ENCODE measurements at places on chromosomes 2 and 18.

- DNase-seq, result no peak
These were observed 17.5 kb upstream of the DOK6 start for GRCh38 chr18:69383186-69383585.

DNA sequence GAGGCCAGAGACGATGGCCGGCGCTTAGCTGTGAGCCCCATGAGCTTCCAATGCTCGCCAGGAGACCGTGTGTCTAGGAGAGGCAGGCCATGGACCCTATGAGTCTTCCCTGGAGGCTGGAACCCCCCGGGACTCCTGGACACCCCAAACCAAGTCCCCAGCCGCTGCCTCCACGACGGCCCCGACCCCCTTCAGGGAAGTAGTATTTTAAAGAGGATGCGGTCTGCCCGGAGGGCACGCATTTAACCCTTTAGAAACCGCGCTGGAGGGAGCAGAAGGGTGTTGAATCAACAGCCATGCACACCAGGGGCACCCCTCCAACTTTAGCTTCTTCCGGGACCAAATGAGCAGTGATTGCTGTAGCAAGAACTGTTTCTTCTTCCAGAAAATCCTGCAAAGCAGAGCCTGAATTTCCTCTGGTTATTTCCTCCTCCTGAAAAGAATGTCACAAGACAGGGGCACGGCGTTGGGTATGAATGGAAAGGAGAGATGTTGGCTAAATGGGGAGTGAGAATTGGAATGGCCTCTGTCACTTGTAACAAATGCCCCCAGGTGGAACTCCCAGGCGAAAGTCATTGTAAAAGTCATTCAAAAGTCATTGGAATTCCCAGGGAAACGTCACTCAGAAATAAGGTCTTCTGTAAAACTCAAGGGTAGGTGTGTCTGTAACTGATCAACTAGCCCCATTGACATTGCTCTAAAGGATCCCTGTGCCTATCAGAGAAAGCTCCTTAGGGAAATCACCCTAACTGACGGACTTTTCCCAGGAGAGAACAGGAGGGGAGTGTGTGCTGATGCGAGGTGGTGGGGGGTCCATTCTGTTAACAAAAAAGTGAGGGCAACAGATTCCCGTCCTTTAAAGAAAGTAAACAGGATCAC is 5.8 kb upstream of the GBX2 start:
- DNase-seq, result no peak

DNA sequence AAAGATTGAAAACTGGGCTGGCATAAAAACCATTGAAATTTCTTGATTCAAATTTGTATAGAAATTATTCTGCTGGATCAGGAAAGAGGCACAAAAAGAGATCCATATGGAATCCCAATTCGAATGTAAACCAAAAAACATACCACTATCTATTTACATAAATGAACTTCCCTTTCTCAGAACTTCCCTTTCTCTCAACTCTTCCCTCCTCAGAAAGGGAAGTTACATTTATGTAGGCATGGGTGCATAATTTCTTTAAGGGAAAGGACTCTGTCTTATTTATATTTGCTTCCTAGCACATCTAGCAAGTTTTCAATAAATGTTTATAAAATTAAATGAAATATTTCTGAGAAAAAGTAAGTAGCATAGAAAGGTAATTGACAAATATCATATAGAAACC is 398.1 kb upstream of the ATP5MC3 start:
- DNase-seq, result no peak

DNA sequence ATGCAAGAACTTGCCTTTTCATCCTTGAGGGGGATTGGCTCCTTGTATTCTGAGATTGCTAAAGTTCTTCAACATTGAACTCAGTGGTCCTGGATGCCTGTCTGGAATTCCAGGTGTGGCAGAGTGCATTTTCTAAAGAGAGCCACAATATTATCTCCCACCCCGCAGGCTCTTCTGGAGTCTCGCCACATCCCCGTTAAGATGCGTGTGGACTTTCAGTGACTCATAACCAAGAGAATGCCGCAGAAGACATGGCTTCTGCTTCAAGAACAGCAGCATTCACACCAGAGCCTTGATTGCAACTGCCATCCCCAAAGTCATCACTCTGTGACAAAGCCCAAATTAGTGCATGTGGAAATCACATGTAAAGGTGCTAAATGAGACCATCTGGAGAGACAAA is 142.7 kb downstream of the CDH20 start:
- DNase-seq, result no peak

DNA sequence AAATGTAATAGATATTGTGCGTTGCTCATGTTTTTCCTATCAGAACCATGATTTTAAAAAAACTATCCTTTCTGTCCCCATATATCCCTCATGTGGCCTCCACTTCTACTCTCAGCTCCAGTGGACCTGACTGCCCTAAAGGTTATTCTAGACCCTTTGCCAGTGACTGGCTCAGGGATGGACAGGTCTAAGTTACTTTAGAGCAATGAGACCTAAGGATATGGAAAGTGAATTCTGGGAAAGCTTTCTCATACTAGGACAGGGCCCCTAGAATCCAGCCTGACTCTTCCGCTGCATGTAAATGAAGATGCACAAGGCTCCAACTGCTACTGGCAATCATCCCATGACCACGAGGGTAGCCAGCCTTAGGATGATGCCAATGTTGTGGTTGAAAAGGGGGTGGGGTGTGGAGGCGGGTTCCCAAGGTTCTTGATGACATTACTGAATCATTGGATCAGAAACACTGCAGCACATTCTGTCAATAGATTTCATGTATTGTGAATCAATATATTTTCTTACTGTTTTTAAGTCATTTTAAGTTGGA is 21.3 kb downstream of the C2orf69 start:
- no peak for DNase-seq

DNA sequence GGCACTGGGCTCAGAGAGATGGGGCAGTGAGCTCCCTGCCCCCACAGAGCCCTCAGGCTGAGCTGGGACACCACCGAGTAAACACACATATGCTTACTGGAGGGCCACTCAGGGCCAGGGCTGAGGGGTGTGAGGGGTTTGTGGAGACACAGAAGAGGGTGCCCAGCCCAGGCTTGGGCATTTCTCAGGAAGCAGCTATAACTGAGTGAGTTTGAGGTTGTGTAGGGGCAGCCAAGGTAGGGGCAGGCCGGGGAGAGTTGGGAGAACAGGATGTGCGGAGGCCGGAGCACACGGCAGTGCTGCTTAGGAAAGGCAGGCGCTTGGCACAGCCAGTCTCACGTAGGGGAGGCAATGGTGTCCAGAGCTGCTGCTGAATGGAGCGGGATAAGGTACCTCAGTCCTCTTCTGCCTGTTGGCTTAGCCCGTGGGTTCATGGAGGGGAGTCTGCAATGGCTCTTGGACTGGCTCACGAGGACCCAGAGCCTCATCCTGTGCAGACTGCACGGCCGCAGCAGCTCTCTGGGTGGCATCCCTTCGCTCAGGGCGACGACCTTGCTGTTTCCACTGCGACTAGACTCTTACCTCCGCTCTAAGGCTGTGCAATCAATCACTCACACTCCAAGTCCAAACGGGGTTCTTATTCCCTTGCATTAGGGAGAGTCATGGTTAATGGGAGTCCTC is 466.1 kb upstream of the HS6ST1 start:
- no peak for DNase-seq

DNA sequence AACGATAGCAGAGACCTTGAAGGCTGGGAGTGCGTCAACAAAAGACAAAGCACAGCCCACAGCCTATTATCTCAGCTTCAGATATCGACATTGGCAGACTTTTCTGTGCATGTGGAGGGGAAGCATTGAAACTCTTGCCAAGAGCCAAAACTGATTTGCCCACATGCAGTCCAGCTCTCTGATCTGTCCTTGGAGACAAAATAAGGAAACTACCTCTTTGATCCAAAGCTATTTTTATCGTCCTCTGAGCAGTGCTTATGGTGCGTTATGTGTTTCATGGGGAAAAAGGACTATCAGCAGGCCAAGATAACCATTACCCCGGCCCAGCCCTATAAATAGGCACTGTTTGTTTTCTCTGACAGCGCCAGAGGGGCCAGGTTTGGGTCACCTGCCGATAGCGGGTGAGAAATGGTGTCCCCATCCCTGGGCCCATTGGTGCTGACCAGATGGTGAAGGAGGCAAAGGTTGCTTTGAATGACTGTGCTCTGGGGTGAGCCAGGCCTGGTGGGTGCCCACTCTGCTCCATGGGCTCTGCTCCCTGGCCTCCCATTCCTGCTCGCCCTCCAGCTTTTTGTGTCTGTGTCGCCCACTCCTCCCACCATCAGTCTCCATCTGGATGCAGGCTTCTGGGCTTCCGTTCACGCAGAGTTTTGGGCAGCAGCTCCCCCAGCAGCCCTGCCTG is 176.1 kb upstream of the HS6ST1 start:
- DNase-seq, result no peak

Measured in esophagus squamous epithelium (tissue), 5 donors.